ENCODE measurements at places on chromosomes 11 and 22. TPM values are rescaled to one million over a fixed set of nuclear protein-coding genes. Genes with fewer than 3 reads are reported as not detected.

Gene MOGAT2
- 0.25 TPM for total RNA-seq

GRCh38 chr11:57659669-57660068 lies 2.1 kb downstream of the CLP1 start:
- H3K4me3 ChIP-seq = no peak overlapping the region
- peaks cover 23% of the 10 kb centered on the region for H3K4me1 ChIP-seq
- H3K27ac ChIP-seq = no peak overlapping the region
- peaks cover 41% of the 10 kb centered on the region for H3K36me3 ChIP-seq
- DNase-seq = no peak

DNA sequence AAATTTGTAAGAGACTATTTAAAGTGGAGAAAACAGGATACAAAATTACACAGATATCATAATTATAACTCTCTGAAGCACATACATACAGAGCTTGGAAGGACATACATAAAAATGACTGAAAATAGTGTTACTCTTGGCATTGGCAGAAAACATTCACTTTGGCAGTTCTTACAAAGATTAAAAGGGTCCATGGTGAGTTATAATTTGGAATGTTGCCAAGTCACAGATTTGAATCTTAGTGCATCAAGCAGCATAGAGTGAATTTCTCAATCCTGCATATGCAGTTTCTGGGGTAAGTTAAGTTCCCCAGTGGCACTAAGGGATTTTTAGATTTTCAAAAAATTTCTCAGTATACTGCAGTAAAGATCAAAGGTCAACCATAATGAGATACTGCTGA lies 115.9 kb downstream of the CCDC81 start:
- H3K4me3 ChIP-seq = no peak overlapping the region
- H3K27me3 ChIP-seq = no peaks in the 10 kb centered on the region

- no peaks in the 10 kb centered on the region for H3K27me3 ChIP-seq
- peaks cover 32% of the 10 kb centered on the region for H3K36me3 ChIP-seq
- H3K27ac ChIP-seq = peak overlapping the region; percentile 99
- no peak for DNase-seq
Measured at GRCh38 chr11:65502274-65502554, 3.4 kb downstream of the MALAT1 start.

DNA sequence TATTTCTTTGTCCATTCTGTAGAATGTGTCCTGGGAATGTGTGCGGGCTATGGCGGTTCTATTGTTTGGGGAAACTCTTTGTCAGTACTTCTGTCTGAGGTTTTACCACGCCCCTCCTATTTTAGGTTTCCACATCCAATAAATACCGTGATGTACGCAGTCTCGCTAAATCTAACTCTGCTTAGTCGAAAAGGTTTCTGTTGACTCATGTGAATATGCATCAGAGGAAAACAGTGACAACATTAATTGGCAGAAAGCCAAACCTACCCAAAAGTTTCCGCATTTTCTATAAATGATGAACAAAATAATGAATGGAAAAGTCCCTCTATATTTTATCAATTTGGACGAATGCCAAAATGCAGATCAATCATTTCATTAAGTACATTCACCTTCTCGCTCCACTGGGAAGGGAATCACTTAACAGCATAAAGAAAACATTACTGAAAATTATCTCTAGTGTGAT lies 143.4 kb downstream of the MAML2 start:
- no peak for DNase-seq
- H3K36me3 ChIP-seq = no peaks in the 10 kb centered on the region
- no peak overlapping the region for H3K27ac ChIP-seq
- H3K4me3 ChIP-seq = no peak overlapping the region
- peaks cover 47% of the 10 kb centered on the region for H3K4me1 ChIP-seq

GRCh38 chr22:49997251-49997599 lies 15.3 kb downstream of the IL17REL start:
- H3K27me3 ChIP-seq = no peaks in the 10 kb centered on the region
- H3K4me3 ChIP-seq = no peak overlapping the region
- no peak for DNase-seq
- no peak overlapping the region for H3K27ac ChIP-seq
- no peaks in the 10 kb centered on the region for H3K36me3 ChIP-seq

DNA sequence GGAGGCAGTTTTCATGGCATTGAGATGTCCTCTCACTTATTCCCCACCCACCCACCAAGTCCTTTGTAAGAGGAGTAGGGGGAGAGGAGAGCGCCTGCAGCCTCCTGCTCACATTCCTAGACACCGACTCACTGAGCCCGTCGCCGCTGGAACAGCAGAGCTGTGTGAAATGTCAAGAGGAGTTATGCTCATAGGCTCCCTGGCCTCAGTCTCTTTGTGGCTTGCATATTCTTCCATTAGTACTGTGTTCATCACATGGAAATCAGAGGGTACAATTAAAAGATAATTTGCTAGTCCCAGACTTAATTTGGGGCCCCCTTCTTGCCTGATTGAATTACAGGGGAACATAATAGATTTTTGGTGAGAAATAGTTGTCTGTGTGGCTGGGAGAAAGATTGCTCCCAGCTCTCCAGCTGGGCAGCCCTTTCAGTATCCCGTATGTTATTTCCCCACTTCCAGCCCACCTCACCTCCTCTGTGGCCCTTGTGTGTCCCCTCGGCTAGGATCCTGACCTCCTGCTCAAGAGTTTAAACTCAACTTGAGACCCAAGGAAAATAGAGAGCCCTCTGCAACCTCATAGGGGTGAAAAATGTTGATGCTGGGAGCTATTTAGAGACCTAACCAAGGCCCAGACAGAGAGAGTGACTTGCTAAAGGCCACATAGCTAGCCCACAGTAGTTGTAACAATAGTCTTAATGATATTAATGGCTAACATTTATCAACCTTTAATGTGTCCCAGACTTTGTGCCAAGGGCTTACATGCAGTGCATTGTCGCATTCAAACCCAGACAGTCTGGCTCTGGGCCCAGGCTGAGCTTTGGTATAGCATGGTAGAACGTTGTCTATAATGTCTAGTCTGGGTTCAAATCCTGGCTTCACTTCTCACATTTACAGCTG lies 32.2 kb downstream of the LIMK2 start:
- no peaks in the 10 kb centered on the region for H3K27me3 ChIP-seq
- peaks cover 16% of the 10 kb centered on the region for H3K4me1 ChIP-seq
- H3K4me3 ChIP-seq = no peak overlapping the region
- H3K36me3 ChIP-seq = no peaks in the 10 kb centered on the region
- H3K27ac ChIP-seq = peak overlapping the region; percentile 40

- no peaks in the 10 kb centered on the region for H3K36me3 ChIP-seq
- H3K27me3 ChIP-seq = no peaks in the 10 kb centered on the region
- no peak overlapping the region for H3K27ac ChIP-seq
- peaks cover 21% of the 10 kb centered on the region for H3K4me1 ChIP-seq
Measured at GRCh38 chr22:43310311-43310710, 32.9 kb downstream of the SCUBE1 start.
